IMR-90 (cell line): ENCODE measurements at places on chromosomes 1 and 21. TPM values are rescaled to one million over a fixed set of nuclear protein-coding genes. Genes with fewer than 3 reads are reported as not detected.

The CR2 gene
- total RNA-seq: not detected in 2 replicates

The NPPA gene
- not detected in 2 replicates for total RNA-seq

The NIBAN1 gene
- 10.0 and 10.3 TPM in 2 replicates for total RNA-seq

The ITLN2 gene
- total RNA-seq: not detected in 2 replicates

The KLF18 gene
- total RNA-seq: not detected in 2 replicates

The S100A7A gene
- not detected in 2 replicates for total RNA-seq

The TCEANC2 gene
- 3.1 and 3.2 TPM in 2 replicates for total RNA-seq

The CRNN gene
- not detected in 2 replicates for total RNA-seq

The PDE4DIP gene
- total RNA-seq: 71.4 and 74.4 TPM in 2 replicates

The PTP4A2 gene
- total RNA-seq: 328 and 537 TPM in 2 replicates

The LRRC7 gene
- under 0.01 TPM in 2 replicates for total RNA-seq

The CLEC20A gene
- total RNA-seq: not detected in 2 replicates

The S100A9 gene
- not detected in 2 replicates for total RNA-seq

The KIF26B gene
- total RNA-seq: 0.54 and 0.83 TPM in 2 replicates

The SSX2IP gene
- 13.4 and 22.8 TPM in 2 replicates for total RNA-seq

The FCRL5 gene
- not detected in 2 replicates for total RNA-seq

The BRDT gene
- not detected in 2 replicates for total RNA-seq

The S1PR1 gene
- 12.5 and 12.9 TPM in 2 replicates for total RNA-seq

The IRF6 gene
- total RNA-seq: 1.9 and 2.9 TPM in 2 replicates

The OR2T11 gene
- not detected in 2 replicates for total RNA-seq

The IQGAP3 gene
- 13.6 TPM in 2 replicates for total RNA-seq

The FOXD2 gene
- under 0.01 TPM in 2 replicates for total RNA-seq

The MMEL1 gene
- total RNA-seq: under 0.01 TPM in 2 replicates

The SH2D2A gene
- total RNA-seq: 0.28 TPM in 1 of 2 replicates, not detected in the other

The WNT3A gene
- total RNA-seq: not detected in 2 replicates

The FCGR2B gene
- total RNA-seq: not detected in 2 replicates

The PTPRU gene
- 5.0 and 7.0 TPM in 2 replicates for total RNA-seq

The PLPPR5 gene
- total RNA-seq: under 0.01 TPM in 2 replicates

The OR2T6 gene
- not detected in 2 replicates for total RNA-seq

The KCNE1 gene
- 0.83 and 0.90 TPM in 2 replicates for total RNA-seq
